ENCODE measurements at places on chromosomes 7 and 10.

GRCh38 chr10:93553482-93554315 lies 12.8 kb upstream of the FFAR4 start:
- no peak for DNase-seq

DNA sequence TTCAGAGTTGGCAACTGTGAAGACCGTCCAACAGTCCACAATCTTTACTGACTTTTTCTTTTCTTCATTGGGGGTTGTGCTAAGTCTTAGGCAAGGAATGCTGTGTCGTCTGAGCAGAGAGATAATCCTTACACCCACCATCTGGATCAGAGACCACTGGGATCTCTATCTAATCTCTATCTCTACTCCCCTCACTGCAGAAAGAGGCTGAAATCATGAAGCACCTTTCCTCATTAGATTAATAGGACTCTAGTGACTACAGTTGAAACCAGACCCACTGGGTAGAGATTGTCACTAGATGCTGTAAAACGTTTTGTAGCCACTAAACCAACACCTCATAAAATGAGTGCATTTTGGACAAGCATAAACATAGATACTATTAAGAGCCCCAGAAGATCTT lies 387.4 kb upstream of the CELF2 start:
- DNase-seq: no peak

DNA sequence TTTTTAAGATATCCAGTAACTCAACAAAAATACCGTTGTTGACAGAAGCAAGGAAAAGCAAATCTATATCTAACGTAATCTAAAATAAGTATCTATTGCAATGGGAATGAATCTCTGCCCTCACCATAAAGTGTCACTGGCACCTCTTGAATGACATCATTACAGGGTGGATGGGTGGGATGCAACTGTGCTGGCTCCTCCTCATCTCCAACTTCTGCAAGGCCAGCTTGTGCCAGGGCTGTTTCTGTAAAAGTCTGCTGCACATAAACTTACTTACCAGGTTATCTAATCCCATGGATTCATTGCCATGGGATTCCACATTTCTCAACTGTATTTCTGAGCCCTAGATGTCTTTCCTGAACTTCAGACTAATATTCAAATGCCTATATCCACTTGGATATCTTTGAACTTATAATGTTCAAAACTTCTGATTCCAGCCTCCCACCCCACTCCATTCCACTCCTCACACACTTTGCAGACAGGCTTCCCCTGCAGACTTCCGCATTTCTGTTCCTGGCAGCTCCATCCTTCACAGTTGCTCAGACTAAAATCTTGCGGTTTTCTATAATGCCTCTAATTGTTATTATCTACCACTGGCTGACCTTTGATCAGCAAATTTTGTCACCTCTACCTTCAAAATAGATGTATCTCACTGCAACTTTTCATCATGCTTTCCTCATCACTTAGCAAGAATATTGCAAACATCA lies 10.7 kb downstream of the FGL2 start:
- DNase-seq: no peak

DNA sequence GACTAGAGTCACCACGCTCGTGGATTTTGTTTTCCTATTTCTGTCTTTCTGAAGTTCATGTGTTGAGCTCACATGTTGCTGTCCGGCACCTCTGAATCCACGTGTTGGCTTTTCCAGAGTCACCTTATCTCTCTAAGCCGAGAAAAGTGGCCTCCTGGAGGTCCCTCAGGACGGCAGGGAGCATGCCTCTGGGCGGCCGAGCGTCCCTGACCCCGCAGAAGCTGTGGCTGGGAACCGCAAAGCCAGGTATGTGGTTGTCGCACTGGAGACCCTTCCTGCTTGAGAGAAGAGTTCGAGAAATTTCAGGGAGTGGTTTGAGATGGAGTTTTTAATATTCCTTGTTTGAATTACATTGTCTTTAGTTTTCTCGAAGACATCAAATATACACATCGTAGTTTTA lies 12.6 kb downstream of the IQCE start:
- DNase-seq: no peak

GRCh38 chr10:71978988-71979691 lies 14.9 kb downstream of the CHST3 start:
- DNase-seq: no peak

DNA sequence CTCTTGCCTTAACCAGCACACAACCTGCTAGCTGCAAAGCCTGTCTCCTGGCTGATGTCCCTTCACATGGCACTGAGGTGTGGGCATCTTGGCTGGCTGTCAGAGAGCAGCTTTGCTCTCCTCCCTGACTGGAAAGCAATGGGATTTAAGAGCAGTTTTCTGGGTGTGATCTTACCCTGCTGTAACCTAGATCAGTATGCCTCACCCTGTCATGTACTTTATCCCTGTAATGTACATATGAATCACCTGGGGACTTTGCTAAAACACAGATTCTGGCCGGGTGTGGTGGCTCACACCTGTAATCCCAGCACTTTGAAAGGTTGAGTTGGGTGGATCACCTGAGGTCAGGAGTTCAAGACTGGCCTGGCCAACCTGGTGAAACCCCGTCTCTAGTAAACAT lies 209.9 kb downstream of the FRMD4A start:
- no peak for DNase-seq

- DNase-seq: no peak
Observed at GRCh38 chr10:127836966-127837365, 55.8 kb downstream of the CLRN3 start.

DNA sequence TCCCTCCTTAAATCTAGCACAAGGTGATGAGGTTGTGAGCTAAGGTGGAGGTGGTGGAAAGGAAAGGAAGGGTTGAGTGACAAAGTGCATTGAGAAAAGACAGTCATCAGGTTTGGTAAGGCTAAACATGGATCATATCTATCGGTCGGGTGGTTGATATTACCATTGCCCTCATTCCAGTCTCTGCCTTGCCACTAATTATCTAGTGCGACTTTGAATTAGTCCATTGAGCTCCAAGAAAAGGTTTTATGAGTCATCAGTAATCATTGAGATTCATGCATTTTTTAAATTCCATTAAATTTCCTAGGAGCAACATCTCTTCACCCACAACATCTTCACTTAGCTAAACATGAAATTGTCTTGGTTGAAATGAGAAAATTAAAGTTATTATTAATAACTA lies 68.9 kb upstream of the FRMD4A start:
- DNase-seq: no peak

DNA sequence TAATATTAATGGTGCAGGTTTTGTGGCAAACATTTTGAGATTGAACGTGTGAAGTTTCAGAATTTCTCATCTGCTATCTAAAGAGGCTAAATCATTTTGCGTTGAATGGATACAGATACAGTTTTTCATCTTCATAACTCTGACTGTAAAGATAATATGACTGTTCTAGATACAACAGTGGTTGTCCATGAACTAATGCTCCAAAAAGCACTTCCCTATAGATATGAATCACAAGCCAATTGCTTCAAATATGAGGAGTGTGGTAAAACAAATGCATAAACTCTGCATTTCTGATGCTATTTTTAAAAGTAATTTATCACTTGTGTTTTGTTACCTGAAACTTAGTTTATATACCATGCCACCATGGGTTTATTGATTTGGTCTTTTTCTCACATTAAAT lies 750.1 kb downstream of the MAGI2 start:
- DNase-seq: no peak

DNA sequence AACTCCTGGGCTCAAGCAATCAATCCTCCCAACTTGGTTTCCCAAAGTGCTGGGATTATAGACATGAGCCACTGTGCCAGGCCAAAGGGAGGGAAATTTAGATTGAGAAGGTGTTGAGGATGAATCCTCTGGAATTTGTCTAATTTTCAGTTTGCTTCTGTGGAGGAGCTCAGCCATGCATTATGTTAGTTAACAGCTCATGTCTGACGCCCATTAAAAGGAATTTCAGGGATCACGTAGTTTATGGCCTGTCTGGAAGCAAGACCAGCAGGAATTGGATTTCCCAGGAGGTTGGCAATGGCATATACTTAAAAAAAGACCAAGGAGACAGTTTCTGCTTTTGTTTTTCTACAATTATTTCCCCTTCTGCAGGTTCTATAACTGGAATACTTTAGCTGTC lies 165.7 kb downstream of the OTUD1 start:
- DNase-seq: no peak

GRCh38 chr10:123599366-123599849 lies 66.7 kb upstream of the GPR26 start:
- DNase-seq: no peak

DNA sequence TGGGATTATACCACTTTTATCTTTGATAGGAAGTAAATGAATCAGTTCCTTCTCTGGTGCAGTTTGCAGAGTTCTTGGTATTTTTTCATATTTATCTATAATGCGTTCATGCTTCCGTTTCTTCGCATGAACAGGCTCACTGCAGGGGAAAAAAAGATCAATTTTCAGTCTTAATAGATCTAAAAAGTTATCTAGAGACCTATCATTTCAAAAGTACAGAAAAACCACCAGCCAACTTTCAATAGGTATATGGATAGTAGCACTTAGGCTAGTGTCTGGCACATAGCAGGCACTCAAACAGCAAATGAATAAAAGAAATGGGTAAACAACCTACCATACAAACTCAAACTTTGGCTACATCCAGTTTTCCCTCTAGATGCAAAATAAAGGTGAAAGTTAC lies 5.5 kb downstream of the NOC3L start:
- DNase-seq: no peak

- DNase-seq: no peak
Observed at GRCh38 chr7:78501064-78501463, 702.5 kb downstream of the PHTF2 start.

DNA sequence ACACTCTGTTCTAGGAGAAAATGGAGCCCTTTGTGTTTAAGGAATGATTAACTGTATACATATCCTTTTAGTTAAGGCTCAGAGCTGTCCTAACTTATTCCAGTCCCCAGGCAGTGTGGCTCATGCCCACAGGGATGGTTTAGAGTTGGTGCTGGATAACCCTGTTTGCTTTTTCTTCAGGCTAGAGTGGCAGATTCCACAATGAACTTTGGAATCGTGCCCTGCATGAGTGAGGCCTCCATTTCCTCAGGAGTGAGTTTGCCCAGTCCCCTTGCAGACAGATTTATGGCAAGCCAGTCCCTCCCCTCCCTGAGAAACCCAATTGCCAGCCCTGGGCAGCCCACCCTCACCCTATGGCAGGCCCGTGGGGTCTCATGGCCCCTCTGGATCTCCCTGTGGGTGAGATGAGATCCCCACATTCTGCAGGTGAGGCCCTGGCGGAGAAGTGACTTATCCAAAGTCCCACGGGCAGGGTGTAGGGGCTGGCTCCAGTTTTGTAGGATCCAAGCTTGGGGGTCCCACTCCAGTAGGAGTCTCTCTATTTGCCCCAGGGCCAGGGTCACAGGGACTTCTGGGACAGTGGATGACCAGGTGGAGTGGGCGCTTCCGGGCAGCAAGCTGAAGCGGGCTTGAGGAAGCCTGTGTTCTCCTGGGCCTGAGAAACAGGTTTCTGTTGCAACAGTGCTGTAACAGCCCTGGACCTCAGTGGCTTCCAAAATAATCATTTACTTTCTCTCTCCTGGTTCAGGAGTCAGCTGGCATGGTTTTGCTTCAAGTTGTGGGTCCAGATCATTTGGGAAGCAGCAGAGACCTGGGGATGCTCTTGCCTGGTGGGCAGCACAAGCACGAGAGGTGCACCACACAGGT lies 9.0 kb upstream of the COMTD1 start:
- DNase-seq: no peak

- no peak for DNase-seq
Observed at GRCh38 chr10:91590142-91590903, 42.5 kb downstream of the PPP1R3C start.

- DNase-seq: no peak
Observed at GRCh38 chr7:136526408-136527105, 341.9 kb upstream of the CHRM2 start.

DNA sequence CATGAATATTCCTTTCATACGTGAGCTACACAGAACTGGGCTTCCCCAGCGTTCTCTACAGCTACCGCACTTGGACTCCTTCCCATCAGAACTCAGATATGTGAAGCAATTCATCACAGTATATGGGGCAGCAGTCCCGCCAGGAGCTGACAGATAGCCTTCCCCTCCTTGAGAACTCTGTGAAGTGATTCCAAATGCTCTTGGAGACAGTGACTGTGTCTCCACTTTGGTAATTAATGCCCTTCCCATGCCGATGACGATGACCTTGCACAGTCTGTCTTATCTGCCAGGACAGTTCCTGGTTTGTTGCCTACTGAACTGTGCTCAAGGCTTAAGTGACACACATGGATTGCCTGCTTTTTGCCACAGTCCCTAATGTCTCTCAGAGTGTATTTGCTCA lies 75.0 kb upstream of the AFAP1L2 start:
- DNase-seq: no peak

- no peak for DNase-seq
Observed at GRCh38 chr7:44147026-44147991, 6.2 kb upstream of the MYL7 start.

GRCh38 chr7:38775506-38776175 lies 133.3 kb downstream of the VPS41 start:
- DNase-seq: no peak

GRCh38 chr10:29255104-29255503 lies 33.8 kb upstream of the LYZL1 start:
- DNase-seq: no peak

GRCh38 chr10:57959318-57960006 lies 308.2 kb downstream of the IPMK start:
- no peak for DNase-seq

GRCh38 chr10:35834877-35835494 lies 192.9 kb upstream of the FZD8 start:
- no peak for DNase-seq

DNA sequence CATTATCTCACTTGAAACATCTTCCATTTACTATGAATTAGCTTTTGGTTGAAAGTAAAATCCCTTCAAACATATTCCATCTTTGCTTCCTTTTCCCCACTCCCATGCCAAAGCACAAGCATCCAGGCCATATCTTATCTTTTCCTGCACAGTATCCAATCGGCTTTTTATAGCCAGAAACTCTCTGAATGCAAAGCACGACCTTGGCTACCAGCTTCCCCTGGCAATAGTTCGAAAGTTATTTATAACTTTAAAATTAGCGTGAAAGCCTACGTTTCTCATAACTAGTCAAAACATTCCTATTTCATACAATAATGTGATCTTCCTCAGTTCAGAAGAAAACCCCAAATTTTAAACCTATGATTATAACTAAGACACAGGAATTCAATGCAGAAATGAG lies 440 bp downstream of the CTNNA3 start:
- no peak for DNase-seq

- DNase-seq: no peak
Observed at GRCh38 chr7:25246306-25246705, 18.0 kb upstream of the NPVF start.

- DNase-seq: no peak
Observed at GRCh38 chr10:93072225-93072712, 1.4 kb upstream of the CYP26A1 start.

GRCh38 chr7:1899951-1900762 lies 230.1 kb downstream of the ELFN1 start:
- no peak for DNase-seq

- DNase-seq: no peak
Observed at GRCh38 chr10:44552726-44553125, 167.8 kb upstream of the CXCL12 start.

GRCh38 chr10:31947144-31947926 lies 18.7 kb upstream of the ARHGAP12 start:
- no peak for DNase-seq

DNA sequence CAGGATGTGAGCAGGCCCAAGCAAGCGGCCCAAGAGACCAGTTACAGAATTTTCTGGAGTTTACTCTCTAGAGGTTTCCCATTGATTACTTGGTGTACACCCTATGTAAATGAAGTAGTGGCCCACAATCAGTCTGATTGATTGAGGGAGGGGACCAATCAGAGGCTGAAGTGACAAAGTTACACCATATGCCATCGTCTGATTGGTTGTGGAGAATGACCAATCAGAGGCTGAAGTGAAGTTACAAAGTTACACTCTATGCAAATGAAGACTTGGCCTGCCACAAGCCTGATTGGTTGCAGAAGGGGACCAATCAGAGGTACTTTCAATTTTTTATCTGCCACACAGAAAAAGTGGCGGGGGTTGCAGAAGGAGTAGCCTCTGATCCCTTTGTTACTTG lies 83.7 kb downstream of the KIF20B start:
- DNase-seq: no peak

All from stimulated activated naive CD4-positive, alpha-beta T cell treated with Interleukin-2 at 50 U/mL for 16 hours (primary cell).